IPS DF 6.9 (cell line): ENCODE measurements at places on chromosomes 3 and 15.

DNA sequence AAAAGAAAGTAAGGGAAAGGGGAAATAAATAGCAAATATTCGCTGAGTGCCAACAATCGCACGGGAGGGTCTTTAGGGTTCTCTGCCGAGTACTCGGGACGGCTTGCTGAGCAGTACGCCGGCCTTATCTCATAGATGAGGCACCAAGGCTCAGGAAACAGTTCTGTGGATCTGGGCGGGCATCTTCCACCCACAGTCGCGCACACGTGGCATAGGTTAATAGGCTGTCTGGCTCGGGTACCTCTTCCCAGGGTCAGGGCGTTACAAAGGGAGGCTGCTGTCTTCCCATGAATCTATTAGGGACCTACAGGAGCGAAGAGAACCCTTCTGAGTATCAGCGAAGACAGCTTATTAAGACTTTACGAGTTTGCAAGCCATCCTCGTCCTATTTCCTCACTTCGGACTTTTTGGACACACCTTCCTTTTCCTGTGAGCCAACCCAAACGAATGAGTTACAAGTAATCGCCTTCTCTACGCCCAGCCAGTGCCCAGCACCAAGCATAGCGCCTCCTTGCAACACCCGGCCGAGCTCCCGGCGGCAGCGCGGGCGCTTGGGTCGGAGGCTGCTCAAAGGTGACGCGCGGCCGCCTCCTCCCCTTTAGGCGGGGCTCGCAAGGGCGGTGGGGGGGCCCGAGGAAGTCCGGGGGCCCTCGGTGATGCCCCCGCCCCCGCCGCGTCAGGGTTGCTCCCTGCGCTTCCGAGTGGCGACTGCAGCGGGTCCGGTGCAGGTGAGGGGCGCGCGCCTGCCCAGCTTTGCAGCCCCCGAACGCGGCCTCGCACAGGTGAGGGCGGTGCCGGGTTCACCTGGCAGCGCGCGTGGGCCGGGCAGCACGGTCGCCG lies at the start of gene MCTP2:
Gene MCTP2, plus strand, starts transcription at position 679 of the 840 bp plus-strand sequence. CDS start 66,705 bp downstream, outside the sequence.
- no peak for DNase-seq

GRCh38 chr15:86399041-86399954 lies 319.6 kb downstream of the AGBL1 start:
- no peak for DNase-seq

DNA sequence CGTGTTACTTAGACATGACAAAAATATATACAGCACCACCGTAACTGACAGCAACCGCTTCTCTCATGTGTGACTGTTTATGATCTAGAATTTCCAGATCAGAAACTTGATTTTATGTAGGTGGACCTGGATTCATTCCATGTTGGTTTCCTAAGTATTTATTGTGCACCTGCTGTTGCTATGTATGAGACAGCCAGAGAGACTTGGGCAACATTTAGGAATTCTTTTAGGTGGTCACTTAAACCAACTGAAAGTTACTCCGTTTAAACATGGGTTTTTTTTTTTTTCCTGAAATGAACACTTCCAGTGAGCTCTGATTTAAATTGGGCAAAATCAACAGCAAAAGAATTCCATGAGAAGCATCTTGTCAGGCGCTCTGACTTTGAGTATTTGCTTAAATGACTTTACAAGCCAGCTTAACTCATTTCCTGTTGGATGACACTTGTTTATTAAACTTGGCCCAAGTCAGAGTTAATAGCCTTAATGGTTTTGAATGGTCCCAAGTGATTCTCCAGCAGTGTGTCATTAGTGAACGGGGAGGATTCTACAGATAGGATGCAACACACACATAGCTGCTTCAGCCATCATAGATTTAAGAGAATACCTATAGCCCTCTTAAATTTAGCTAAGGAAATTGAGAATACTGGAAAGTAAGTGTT lies 31.8 kb downstream of the MITF start:
- no peak for DNase-seq

DNA sequence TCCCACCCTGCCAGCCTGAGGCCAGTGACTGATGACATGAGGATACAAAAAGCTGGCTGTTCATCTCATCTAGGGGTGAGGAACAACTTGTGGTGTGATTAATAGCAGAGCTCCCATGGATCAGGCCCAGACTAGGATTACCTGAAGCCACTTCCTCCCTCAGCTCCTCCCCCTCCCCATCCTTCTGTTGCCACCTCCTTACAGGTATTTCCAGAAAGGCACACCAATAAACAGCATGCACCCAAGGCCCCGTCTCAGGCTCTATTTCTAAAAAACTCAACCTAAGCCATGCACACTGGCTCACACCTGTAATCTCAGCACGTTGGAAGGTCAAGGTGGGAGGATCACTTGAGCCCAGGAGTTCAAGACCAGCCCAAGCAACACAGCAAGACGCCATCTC lies 54.1 kb downstream of the SRGAP3 start:
- DNase-seq = no peak

DNA sequence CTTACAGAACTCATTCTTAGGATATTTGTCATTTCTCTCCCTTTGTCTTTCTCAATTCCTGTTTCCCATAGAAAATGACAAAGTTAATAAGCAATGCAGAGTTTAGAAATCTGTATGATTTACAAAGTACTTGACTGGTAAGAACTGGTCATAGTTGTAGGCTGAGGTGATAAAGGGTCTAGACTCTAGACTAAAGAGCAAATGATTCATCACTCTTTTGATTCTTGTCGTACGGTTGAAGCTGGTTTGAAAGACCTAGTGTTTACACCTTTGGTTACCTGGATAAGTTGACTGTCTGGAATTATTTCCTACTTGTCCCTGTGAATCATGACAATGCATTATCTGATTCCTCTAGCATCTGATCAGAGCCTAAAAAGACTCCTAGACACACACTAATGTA lies 58.9 kb upstream of the TP63 start:
- DNase-seq = no peak

DNA sequence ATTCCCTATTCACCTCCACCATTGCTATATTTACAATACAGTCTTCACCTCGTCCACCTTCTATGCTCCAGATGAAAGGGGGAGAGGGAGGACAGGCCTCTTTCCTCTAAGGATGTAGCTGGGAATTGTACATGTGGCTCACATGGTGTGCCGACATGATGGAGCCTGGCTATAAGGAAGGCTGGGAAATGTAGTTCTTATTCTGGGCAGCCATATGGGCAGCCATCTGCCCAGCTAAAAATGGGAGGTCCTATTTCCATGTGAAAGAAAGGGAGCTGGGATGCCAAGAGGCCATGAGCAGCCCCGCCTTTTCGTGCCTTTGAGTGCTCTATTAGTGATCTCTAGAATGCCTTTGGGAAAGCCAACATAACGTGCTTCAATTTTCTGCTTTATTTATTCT lies 27.1 kb upstream of the MGLL start:
- DNase-seq = no peak

DNA sequence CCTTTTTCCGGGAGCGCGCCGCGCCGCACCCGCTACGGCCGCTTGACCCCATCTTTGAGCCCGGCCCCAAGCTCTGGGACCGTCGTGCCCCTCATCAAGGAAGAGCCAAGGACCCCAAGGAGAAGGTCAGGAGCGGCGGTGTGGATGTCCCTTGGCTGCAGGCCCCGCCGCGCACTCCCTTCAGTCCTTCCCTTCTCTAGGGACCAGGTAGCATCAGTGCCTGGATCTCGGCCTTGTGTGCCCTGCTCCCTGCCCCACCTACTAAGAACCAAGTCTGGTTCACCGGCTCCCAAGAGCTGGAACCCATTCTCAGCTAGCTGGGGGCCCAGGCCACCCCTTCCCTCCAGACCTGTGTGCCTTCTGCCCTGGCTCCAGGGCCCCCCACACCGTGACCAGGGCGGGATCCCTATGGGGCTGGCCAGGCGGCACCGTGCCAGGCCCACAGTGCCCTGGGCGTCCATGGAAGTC lies 69.3 kb upstream of the CGNL1 start:
- no peak for DNase-seq

DNA sequence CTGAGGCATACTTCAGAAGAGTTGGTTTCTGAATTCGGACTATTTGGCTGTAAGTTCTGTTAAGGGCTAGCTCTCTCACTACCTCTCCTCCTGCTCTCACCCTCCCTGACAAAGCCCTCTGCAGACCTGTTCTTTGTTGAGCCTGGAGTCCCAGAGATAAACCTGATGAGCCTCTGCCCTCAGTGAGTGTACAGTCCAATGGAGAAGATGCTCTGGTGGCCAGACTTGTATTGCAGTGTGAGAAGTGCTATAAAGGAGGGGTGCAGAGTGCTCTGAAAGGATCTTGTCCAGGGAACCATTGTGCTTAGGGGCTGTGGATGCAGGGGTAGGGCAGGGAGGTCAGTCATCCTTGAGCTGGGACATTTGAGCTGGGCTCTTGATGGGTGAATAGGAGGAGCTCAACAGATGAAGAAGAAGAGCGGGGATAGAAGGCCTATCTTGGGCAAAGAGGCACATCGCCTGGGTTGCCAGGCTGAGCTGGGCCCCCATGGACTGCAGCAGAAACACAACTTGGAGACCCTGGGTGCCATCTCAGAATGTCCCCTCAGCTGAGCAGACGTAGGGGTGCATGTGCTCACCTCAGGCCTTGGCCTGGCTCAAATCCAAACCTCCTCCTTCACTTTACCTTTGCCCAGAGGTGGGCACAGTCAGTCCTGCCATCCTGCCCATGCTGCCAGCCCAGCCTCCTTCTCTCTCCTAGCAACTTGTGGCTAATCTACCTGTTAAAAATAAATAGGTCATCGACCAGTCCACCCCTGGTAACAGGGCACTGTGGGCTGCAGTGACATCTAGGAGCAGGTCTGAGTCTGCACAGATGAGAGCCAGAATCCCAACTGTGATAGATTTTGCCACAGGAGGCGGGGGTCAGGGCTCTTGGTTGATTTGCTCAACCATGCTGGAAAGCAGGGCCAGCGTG lies 3.3 kb downstream of the CAND2 start:
- no peak for DNase-seq

- DNase-seq = no peak
Measured at GRCh38 chr3:177860184-177860583, 662.9 kb upstream of the TBL1XR1 start.

DNA sequence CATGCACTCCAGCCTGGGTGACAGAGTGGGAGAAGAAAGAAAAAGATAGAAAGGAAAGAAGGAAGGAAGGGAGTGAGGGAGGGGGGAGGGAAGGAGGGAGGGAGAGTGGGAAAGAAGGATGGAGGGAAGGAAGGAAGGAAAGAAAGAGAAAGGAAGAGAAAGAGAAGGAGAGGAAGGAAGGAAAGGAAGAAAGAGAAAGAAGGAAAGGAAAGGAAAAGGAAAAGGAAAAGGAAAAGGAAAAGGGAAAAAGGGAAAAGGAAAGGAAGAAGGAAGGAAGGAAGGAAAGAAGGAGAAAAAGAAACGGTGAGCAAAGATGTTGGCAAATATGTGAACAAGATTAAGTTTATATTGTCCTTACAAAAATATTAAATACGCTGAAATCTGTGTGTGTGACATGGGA lies 36.2 kb upstream of the TICRR start:
- DNase-seq = no peak

- no peak for DNase-seq
Measured at GRCh38 chr15:63514531-63514943, 10.1 kb downstream of the USP3 start.

DNA sequence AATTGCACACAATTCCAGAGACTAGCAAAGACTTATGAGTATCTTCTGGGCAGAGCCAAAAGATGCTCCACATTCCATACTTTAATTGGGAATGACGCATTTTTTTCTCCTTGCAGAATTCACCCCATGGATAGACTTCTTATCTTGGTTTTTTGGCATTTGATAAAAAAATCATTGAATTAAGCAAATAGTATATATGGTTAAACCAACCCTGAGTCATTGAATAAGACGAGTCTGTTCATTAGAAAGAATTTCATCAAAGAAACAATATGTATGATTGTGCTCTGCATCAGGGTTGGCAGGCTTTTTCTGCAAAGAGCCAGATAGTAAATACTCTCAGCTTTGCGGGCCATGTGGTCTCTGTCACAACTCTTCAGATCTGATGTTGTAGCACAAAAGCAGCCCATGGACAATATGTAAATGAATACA lies 9.2 kb upstream of the PDZRN3 start:
- DNase-seq = no peak

- no peak for DNase-seq
Measured at GRCh38 chr15:74789741-74790079, 7.8 kb downstream of the CSK start.

GRCh38 chr3:187027531-187028278 lies 97.4 kb downstream of the ST6GAL1 start:
- no peak for DNase-seq

DNA sequence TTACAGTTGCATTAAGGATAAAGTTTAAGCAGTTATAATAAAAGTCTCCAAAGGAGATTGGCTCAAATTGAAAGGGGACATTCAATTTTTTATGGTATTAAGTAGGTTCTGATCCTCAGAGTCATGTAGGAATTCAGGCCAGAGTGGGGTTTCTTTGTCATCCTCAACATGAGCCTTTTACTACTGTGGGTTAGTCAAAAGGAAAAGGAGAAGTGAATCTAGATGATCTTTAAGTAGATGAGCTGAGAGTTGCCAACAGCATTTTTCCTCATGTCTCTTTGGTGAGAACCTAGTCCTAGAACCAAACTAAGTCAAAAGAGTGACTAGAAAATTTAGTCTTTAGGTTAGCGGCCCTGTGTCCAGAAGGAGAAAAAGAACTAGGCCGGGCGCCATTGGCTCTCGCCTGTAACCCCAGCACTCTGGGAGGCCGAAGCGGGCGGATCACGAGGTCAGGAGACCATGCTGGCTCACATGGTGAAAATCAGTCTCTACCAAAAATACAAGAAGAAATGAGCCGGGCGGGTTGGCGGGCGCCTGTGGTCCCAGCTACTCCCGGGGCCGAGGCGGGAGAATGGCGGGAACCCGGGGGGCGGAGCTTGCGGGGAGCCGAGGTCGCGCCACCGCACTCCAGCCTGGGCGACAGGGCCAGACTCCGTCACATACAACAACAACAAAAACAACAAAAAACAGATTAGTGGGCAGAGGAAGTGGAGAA lies 4.2 kb upstream of the CHL1 start:
- DNase-seq = no peak

GRCh38 chr3:140501061-140501769 lies 176.6 kb upstream of the TRIM42 start:
- DNase-seq = no peak

- no peak for DNase-seq
Measured at GRCh38 chr3:137360531-137361201, 402.9 kb downstream of the IL20RB start.

GRCh38 chr15:75238150-75238549 lies 20.0 kb upstream of the GOLGA6C start:
- no peak for DNase-seq

GRCh38 chr3:181966393-181966792 lies 254.7 kb downstream of the SOX2 start:
- no peak for DNase-seq

DNA sequence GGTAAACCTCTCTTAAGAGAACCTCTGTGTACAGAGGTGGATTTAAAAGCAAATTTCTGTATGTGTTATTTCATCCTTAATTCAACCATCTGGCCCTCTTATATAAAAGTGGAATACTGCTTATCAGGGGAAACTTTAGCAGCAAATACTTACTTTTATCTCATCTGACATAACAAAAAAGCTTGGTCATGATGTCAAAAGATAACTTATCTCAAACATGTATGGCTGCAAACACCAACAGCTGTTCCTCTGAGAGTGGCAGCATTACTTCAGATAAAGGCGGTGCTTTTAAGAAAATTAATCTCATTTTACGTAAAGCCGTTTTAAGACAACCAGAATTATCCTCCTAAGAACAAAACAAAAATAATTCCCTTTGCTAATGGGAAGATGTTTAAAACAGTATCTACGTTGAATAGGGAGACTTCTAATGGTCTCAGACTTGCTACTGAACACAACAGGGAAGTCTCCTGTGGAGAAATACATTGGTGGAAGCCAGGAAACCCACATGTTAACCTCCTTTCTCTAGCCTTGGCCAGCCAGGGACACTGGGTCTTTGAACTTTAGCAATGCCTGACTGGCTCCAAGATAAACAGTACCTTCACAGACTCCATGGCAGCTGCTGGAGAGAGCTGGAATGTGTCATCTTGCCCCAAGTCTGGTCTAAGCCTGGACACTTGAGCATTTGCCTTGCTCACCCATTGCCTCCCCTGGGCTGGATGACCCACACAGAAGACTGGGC lies 18.1 kb downstream of the ARRDC4 start:
- DNase-seq = no peak
